ENCODE measurements at places on chromosomes 4 and X.

- DNase-seq: no peak
These were observed 41.0 kb upstream of the SH3RF1 start for GRCh38 chr4:169311643-169312365.

GRCh38 chrX:75107863-75108509, 48.1 kb downstream of the ABCB7 start:
- no peak for DNase-seq

DNA sequence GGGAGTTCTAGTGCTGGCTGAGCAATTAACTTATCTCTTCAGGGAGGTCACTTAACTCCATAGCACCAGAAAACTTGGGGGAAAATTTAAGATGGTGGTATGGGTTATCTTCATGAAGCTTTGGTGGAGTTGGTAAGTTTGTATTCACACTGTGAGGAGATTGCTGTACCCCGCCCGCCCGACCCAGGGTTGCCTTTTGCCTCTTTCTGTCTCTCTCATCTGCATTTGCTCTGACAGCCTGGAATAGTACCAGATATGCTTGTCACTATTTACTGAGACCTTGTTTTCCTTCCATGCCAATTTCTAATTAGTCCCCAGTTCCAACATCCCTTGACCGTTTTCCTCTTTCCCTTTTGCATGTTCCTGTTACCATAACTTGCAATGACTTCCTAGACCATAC, 33.1 kb upstream of the ARHGEF9 start:
- DNase-seq: no peak

DNA sequence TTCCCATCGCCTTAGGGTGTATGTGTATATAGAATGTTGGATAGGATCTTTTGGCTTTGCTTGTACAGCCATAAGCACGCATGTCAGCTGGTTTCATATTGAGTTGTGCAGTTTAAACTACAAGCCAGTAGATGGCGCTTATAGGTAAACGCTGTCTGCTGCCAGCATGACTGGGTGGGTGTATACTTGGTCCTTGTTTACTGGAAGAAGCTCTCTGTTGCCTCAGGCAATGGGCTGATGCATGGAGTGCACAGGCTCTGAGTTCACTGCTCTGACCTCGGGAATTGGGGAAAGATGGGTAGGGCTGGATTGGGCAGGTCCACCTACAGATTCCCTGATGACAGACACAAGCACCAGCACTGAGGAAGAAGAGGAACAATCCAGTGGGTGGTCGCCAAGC, 831.5 kb downstream of the STIM2 start:
- DNase-seq: no peak

DNA sequence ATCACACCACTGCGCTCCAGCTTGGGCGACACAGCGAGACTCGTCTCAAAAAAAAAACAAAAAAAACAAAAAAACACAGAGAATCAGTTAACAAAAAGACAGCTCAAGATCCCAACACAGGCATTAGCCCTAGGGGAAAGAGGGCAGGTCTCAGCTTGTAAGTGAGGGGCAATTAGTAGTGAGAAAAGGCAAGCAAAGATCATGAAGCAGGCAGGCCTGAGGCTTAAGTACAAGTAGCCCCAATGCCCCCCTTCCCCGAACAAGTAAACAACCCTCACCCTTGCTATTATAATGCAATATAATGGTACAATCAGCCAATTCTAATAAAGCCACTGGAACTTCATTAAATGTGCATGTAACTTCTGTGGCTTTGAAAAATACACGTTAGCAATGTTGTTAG, 17.0 kb downstream of the ADGRA3 start:
- DNase-seq: no peak

DNA sequence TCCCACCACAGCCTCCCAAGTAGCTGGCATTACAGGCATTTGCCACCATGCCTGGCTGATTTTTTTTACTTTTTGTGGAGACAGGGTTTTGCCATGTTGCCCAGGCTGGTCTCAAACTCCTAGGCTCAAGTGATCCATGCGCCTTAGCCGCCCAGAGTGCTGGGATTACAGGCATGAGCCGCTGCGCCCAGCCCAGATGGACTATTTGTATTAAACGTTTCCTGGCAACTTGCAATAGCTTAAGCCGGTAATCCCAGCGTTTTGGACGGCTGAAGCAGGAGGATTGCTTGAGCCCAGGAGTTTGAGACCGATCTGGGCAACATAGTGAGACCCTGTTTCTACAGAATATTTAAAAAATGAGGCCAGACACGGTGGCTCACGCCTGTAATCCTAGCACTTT, 18.4 kb downstream of the UBE2K start:
- no peak for DNase-seq

- DNase-seq: no peak
These were observed 455.4 kb downstream of the PCDH18 start for GRCh38 chr4:137076908-137077307.

GRCh38 chrX:142804085-142804484, 221.6 kb upstream of the SPANXN4 start:
- no peak for DNase-seq

DNA sequence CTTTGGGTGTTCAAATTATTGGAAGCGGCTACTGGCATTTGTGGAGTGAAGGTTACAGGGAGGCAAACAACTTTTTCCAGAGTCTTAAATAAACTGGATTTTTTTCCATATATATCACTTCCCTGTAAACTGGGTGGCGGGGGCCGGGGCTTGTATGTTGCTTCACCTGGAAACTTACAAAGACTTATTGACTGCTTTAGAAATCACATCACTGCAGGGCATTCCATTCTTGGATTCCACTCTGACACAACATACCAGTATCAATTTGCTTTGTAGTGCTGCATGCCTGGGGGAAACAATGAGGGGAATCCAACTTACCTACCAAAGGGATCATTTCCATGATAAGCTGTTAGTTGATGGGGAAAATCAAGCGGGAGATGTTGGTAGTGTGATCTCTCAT, 21.7 kb upstream of the FAM156A start:
- no peak for DNase-seq

GRCh38 chrX:23228454-23228853, 106.2 kb upstream of the PTCHD1 start:
- DNase-seq: no peak

DNA sequence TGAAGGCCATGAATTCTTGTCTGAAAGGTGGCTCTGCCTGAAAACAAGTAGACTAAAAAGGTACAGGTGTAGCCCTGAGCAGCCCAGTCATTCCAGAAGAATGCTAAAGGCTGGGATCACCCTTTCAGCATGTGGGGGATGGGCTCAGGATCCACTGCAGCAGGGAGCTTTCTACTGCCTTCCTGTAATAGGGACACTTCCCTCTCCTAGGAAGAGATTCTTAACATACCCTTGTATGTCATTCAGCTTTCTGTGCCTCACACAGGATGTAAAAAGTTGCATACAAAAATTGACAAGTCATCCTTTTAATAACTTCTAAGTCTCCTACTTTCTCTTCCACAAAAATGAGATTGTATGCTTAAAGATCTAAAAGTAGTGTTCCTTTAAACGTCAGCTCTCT, 123.3 kb downstream of the ZNF518B start:
- DNase-seq: no peak

- no peak for DNase-seq
These were observed 412.1 kb upstream of the GRIA3 start for GRCh38 chrX:122771933-122772332.

- DNase-seq: no peak
These were observed 340.4 kb downstream of the NKX6-1 start for GRCh38 chr4:84158670-84159069.

- DNase-seq: no peak
These were observed 8.0 kb upstream of the PITX2 start for GRCh38 chr4:110630688-110631402.

- no peak for DNase-seq
These were observed 34.4 kb upstream of the SLC25A4 start for GRCh38 chr4:185108669-185109068.

GRCh38 chrX:39845233-39845632, 252.5 kb downstream of the BCOR start:
- no peak for DNase-seq

GRCh38 chrX:41384051-41384705, 50.2 kb downstream of the DDX3X start:
- DNase-seq: peak; percentile 40

DNA sequence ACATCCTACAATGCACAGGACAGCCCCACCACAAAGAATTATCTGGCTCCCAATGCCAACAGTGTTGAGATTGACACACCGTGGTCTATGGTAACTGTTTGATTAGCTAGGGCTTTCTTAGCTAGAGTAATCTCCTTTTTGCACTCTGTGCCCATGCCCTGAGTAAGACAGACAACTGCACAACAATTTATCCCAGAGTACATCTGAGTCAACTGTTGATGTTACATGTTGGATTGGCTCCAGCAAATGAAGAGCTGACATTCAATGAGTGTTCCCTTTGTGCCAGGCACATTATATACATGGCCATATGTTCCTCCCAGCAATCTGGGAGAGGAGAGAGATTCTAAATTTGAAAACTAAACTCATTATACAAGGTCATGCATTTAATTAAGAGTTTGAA, 3.9 kb upstream of the FAM9C start:
- DNase-seq: no peak

- DNase-seq: peak; percentile 26
These were observed 720 bp downstream of the RPL10 start for GRCh38 chrX:154398668-154399526.
